Vagina (tissue), 2 donors: ENCODE measurements at places on chromosomes 16 and 17.

DNA sequence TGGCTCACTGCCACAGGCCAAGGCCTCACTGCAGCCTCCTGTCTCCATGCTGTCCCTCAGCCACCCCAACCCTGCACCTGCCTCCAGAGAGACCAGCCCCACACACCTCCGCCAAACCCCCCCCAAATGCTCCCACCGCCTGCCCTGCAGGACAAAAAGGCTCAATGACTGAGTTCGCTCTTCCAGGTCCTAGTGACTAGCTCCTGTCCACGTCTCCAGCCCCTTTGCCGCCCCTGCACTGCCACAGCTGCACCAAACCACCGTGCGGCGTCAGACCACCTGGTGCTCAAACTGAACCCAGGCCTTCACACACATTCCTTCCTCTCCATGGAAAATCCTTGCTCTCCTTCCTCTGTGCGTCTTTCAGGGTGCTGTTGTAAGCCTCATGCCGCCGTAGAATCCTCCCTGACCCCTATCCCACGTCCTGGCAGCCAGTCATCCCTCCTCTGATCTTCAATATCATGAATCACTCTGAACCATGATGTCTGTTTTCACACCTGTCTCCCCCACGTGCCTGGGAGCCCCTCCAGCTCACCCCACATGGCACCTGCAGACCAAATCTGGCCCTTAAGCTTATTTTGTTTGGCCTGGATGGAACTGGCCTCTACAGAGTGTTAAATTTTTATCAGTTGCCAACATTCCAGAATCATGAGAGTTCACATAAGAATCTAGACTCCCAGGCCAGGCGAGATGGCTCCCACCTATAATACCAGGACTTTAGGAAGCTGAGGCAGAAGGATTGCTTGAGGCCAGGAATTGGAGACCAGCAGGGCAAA lies 4.3 kb upstream of the GSG1L start:
- no peak for DNase-seq

GRCh38 chr17:43874293-43874692 lies 27.3 kb downstream of the CD300LG start:
- no peak for DNase-seq

- no peak for DNase-seq
These were observed 3.8 kb upstream of the SAMD14 start for GRCh38 chr17:50133769-50134099.

GRCh38 chr16:22732400-22732799 lies 81.6 kb upstream of the HS3ST2 start:
- no peak for DNase-seq

GRCh38 chr17:77450742-77451244 lies 310.0 kb downstream of the SEC14L1 start:
- no peak for DNase-seq

- no peak for DNase-seq
These were observed 14.4 kb downstream of the METTL9 start for GRCh38 chr16:21613781-21614180.

DNA sequence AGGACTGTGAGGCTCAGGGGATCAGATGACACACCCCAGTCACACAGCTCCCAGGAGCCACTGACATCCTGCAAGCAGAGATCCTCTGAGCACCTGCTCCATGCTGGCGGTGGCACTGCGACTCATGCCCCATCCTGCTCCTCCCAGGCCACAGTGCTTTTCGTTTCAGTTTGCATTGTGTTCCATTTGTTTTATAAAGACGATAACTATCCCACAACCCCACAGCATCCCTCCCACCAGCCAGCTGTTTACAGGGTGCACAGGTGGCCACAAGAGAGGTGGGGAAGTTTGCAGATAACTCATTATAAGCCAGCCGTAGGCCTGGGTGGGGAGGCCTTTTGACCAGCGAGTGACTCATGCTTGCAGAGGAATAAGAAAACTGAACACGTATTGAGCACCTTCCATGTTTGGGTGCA lies 28.2 kb downstream of the BCO1 start:
- no peak for DNase-seq

- no peak for DNase-seq
These were observed 16.3 kb downstream of the ANKFY1 start for GRCh38 chr17:4247361-4247970.

DNA sequence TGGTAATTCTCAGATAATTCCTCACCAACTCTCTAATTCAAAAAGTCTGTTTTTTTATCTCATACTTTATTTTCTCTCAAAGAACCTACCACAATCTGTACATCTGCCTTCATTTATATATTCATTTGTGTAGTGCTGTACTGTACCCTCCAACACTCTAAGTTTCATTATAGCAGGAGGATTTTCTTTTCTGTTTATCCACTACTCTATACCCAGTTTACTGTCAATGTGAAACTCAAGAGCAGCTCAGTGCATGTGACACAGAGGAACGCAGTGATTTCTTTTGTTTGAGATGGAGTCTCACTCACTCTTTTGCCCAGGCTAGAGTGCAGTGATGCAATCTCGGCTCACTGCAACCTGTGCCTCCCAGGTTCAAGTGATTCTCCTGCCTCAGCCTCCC lies 117.8 kb downstream of the ADAMTS18 start:
- DNase-seq = no peak

GRCh38 chr16:1786242-1787055 lies 3.7 kb downstream of the NUBP2 start:
- no peak for DNase-seq

DNA sequence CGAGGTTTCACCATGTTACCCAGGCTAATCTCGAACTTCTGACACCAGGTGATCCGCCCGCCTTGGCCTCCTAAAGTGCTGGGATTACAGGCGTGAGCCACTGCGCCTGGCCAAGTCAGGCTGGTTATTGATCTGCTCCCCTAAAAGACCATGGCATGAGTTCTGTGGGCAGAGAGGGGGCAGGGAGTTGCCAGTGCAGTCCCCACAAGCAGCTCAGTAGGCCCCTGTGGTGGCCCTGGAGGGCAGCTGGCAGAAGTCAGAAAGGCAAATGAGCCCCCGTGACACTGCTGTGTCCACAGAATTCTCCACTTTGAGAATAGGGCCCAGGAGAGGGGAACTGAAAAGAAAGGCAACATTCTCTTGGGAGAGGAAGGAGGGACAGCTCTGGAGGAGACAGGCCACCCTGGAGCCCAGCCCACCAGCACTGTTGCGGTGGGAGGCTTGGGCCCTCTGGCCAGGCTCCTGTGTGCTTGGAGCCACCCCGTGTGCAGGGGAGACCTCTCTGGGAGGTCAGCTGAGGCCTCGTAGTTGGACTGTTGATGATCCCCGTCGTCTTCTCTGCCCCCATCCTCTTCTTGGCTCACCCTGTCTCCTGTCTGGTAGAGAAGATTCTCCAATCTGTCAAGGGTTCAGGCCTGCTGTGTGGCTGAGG lies 2.1 kb upstream of the AMDHD2 start:
- DNase-seq = no peak

DNA sequence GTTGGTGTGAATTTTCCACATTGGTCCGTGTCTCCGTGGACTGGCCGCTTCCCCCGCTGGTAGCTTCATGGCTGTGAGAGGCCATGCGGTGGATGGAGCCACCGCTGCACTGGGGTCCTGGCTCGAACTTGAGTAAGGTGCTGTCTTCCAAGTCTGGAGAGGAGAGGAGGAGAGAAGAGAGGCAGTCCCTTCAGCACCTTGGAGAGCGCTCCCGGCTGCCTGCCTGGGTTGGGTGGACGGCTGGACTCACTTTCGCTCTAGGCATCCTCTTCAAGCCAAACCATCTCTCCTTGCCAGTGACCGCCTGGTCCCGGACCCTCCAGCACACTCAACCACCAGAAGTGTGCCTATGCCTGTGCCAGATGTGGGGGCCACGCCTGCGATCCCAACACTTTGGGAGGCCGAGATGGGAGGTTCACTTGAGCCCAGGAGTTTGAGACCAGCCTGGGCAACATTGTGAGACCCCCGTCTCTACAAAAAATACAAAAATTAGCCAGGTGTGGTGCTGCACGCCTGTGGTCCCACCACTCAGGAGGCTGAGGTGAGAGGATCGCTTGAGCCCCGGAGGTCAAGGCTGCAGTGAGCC lies 6.2 kb downstream of the JPH3 start:
- no peak for DNase-seq

DNA sequence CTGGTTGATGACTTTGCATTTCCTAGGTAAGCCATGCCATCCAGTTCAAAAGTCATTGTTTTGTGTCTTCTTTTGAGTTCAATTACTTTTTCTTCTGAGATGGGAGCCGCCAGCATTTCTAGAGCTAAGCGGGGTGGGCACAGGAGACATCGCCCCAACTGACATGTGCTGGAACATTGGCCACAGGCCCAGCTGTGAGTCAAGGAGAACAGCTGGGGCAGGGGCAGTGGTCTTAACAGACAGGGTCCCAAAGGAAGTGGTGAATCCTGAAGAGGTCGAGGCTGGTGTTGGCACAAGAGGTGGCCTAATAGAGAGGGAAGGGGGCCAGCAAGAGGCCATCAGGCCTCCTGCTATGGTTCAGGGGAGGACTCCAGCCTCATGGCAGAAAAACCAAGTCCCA lies 17.1 kb downstream of the RAB11FIP4 start:
- DNase-seq = no peak

- no peak for DNase-seq
These were observed 3.3 kb upstream of the N4BP1 start for GRCh38 chr16:48613061-48613957.
